RWPE2 (cell line): ENCODE measurements at places on chromosomes 7 and 10.

DNA sequence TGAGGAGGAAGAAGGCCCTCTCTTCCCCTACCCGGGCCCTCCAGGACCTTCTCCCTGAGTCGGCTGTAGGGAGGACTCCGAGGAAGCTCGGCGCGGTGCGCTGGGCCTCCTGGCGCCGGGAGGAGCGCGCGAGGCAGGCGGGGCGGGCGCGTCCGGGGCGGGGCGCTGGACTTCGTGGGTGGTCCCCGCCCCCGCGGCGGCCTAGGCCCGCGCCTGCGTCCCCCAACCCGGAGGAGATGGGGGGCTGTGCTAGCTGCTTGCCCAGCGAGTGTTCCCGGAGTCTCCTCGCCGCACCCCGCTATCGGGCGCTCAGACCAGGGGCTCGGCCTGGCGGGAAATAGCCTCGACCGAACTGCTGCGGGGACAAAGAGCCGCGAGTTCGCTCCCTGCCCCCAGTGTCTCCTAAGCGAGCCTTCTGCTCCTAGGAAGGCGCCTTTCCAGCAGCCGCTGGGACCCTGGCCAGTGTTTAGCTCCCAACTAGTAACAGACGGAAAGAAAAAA, 19.2 kb upstream of the SMO start:
- no peak for DNase-seq

DNA sequence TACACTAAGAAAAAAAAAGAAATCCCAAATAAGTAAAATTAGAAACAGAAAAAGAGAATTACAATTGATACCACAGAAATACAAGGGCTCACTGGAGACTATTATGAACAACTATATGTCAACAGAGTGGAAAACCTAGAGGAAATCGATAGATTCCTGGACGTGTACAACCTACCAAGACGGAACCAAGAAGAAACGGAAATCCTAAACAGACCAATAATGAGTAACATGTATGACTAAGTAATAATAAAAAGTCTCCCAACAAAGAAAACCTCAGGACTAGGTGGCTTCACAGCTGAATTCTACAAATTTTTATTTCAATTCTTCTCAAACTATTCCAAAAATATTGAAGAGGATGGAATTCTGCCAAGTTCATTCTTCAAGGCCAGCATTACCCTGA, 13.9 kb downstream of the DIP2C start:
- DNase-seq: no peak

DNA sequence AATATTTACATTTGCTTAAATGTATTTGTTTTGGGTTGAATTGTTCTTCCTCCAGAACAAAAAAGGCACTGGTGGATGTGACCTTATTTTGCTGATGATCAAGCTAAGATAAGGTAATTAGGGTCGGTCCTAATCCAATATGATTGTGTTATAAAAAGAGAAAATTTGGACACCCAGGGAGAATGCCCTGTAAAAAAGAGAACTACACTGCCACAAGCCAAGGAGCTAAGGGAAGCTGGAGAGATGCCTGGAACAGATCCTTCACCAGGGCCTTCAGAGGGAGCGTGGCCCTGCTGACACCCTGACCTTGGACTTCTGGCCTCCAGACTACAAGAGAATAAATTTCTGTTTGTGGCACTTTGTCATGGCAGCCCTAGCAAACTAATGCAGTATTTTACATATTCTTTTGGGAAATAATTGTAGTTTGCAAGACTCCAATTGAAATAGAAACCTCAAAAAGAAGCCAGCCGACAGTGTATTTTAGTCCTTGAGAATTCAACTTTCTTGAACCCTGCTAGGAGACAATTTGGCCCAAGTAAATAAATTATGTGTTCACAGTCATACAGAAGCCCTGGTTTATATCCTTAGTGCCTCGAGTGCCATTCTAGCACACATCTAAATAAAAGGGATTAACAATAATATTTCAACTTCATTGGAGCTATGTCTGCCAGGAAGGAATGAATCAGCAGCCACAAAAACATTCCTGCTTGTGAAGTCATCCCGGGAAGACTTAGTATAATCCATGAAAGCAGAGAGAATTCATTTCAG, 164.6 kb downstream of the PKD1L1 start:
- DNase-seq: no peak

DNA sequence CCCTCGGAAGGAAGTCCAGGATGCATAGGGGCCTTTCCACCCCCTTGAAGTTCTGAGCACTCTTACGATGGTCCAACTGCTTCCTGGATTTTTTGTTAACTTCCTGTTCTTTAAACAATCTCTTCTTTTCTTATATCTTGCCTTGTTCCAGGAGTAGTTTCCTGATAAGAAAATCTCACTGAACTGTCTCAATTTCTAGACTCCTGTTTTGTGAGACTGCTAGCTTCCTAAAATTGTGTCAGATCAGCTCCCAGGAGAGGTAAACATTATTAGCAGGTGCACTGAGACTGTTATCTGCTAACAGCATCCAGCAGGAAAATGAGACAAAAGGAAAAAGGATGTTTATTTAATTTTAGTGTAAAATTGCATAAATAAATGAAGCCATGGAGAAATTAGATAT, 106.2 kb upstream of the PITRM1 start:
- no peak for DNase-seq

DNA sequence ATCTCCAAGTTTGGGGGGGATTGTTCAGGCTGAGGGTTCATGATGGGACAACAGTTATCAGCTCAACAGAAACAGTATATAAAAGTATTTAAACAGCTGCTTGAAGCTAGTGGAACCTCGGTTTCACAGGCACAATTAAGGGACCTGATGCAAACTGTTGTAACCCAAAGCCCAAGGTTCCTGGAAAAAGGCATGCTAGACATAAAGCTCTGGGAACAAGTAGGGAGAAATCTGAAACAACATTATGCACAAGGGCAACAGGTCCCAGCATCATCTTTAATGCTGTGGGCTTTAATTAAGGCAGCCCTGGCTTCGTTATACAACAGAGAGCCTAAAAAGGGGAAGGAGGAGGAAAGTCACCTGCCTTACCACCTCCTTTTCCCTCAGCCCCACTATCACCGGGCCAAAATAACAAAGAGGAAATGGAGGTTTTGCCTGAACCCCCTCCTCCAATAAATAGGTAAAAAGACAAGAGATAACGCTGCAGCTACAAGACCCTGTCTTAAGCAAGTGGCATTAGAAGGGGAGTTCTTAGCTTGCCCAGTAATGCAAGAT, 83.2 kb upstream of the GPR22 start:
- DNase-seq: no peak

GRCh38 chr10:30765616-30766015, 136.1 kb upstream of the LYZL2 start:
- DNase-seq: no peak

- no peak for DNase-seq
Measured at GRCh38 chr7:20220921-20221547, 3.9 kb upstream of the MACC1 start.

- DNase-seq: no peak
Measured at GRCh38 chr10:83908506-83908905, 230.8 kb upstream of the GHITM start.

DNA sequence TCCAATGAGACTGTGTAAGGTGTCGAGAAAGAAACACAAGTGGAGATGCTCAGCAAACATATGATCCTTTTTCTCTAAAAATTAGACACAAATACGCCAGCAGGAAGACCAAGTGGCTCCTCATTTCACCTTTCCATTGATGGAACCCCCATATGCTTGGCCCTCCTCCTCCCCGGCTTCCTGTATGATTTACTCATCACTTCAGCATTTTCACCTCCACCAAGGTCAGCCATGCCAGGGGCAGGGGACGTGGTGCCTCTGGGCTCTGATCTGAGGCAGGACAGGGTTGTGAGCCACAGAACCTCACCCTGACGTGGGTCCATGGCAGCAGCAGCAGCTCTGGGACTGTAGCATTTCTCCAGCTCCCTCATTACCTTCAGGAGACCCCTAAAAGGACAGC, 116.8 kb upstream of the PFKP start:
- DNase-seq: no peak

DNA sequence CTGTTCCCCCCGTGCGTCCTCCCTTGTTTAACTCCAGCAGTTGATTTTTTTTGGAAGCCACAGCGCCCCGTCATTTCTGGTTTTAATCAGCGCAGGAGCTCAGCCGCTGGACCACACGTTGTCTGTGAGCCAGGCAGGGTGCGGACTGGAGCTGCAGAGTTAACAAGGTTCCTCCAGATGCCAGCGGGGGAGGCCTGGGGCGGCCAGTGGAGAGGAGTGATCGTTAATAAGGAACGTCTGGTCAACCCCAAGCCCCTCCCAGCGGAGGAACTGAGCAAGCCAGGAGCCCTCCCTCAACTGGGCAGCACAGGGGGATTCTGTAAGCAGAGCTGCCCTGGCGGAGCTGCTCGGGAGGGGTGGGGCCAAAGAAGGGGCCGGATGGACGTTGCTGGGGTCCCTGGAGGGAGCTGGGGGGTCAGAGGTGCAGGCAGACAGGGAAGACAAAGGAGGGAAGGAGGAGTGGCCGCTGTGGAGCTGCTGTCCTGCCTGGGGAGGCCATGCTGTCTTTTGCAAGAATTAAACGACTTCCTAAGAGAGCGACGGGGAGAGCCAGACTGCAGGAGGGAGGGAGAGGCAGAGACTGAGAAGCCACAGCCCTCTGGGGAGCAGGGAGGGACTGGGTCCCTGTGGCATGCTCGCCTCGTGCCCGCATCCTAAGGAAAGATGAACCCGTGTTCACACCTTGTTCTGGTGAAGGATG, 537.1 kb upstream of the FOXK1 start:
- no peak for DNase-seq

GRCh38 chr7:76430211-76430610, 5.5 kb downstream of the ZP3 start:
- no peak for DNase-seq

GRCh38 chr10:14822879-14823755, 14.7 kb downstream of the CDNF start:
- no peak for DNase-seq
